ENCODE measurements at places on chromosomes 4 and X. TPM values are rescaled to one million over a fixed set of nuclear protein-coding genes. Genes with fewer than 3 reads are reported as not detected.

The GPR173 gene
- 6.3 TPM for total RNA-seq

The FSTL5 gene
- not detected for total RNA-seq

The SHOX gene
- total RNA-seq: not detected

The MAGEC2 gene
- total RNA-seq: not detected

The ODAPH gene
- not detected for total RNA-seq

The MGARP gene
- 2.5 TPM for total RNA-seq

The RNF175 gene
- 34.6 TPM for total RNA-seq

The PLP1 gene
- total RNA-seq: 106 TPM

The NPNT gene
- total RNA-seq: 0.22 TPM

DNA sequence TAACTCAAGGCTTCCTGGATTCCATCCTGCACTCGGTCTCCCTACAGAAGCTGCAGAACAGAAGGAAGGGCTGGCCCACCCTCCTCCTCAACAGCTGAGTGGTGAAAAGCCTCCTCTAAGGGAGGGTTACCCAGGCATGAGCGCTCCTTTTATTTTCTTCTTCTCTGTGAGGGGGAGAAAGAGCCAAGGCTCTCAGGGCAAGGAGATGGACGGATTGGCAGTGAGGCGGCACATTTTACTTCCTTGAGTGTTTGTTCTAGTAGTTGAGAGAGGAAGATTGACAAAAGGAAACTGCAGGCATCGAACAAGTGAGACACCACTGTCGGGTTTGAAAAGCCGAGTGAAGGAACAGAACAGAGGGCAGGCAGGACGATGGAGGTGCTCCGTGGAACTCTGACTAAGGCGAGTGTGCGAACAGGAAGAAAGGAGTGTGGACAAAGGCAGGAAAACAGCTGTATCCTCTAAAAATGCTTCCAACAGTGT lies 38.4 kb upstream of the STS start:
- peak overlapping the region; percentile 46 for H3K27ac ChIP-seq
- H3K36me3 ChIP-seq: no peaks in the 10 kb centered on the region

- no peak for DNase-seq
- H3K27me3 ChIP-seq: no peaks in the 10 kb centered on the region
- H3K27ac ChIP-seq: no peak overlapping the region
- H3K36me3 ChIP-seq: no peaks in the 10 kb centered on the region
These were observed 2700.3 kb downstream of the ARAP2 start for GRCh38 chr4:33543941-33544450.

- no peak overlapping the region for H3K27ac ChIP-seq
- H3K4me3 ChIP-seq: no peak overlapping the region
- peak; percentile 12 for DNase-seq
- no peaks in the 10 kb centered on the region for H3K27me3 ChIP-seq
- H3K4me1 ChIP-seq: no peaks in the 10 kb centered on the region
- no peaks in the 10 kb centered on the region for H3K36me3 ChIP-seq
These were observed 107.5 kb downstream of the VSIG4 start for GRCh38 chrX:65932173-65933084.

DNA sequence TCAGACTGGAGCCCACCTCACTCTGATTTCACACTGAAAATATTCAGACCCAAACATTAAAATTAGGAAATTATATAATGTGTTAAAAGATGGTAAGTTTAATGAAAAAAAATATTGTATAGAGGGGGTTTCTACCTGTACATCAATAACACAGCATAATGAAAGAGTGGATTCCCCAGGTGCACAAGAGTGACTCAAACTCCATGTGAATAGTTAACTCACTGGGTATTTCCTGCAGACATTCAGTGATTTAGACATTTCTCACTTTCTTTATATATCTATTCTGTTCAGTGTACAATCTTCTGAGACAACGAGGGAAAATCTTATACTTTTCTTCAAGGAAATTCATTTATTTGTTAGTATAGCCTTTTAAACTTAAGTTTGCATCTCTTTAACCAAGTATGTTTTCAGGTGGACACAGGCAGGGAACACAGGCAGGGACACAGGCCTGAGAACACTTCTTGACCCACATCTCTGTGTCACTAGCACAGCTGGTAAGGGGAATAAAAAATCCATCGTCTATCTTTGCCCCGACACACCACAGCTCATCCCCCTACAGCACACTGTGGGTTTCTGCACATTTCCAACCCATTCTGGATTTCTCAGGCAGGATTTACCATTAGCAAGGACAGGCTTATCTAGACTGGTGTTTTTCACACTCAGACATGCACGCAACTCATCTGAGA lies 525.5 kb upstream of the BOD1L1 start:
- no peak overlapping the region for H3K4me3 ChIP-seq
- no peaks in the 10 kb centered on the region for H3K27me3 ChIP-seq
- H3K36me3 ChIP-seq: no peaks in the 10 kb centered on the region
- no peak overlapping the region for H3K27ac ChIP-seq

GRCh38 chr4:138845054-138845453 lies 170.5 kb upstream of the NOCT start:
- H3K36me3 ChIP-seq: no peaks in the 10 kb centered on the region
- no peak overlapping the region for H3K27ac ChIP-seq
- no peak overlapping the region for H3K4me3 ChIP-seq
- no peak for DNase-seq

DNA sequence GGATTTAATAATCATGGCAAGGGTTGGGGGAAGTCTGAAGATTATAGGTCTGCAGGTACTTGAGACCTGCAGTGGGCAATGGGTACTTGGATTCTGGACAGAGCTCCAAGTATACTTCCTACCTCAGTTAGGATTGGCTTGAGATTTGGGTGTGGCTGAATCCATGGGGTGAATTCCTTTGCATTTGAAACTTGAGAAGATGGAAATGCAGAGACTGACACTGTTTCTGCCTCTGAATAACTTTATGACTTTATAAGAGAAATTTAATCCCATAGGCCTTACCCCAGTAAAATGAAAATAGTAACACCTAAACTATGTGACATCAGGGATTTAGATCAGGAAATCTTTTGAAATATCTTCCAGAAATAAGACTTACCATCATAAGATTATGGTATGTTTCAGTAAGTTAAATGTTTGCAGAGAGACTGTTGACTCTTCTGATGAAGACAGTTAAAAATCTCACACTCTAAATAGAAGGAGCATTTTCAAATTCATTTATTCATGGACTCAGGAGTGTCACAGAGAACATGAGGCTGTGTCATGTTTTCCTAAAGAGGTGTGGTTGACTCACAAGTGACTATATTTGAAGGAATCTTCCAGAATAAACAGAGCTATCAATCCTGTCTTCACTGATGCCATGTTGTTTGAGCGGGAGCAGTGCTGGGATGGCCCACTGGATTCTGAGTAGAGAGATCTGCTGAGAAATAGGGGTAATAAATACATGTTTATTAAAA lies 513.5 kb upstream of the NR3C2 start:
- no peak overlapping the region for H3K27ac ChIP-seq
- no peaks in the 10 kb centered on the region for H3K36me3 ChIP-seq
- H3K4me1 ChIP-seq: no peaks in the 10 kb centered on the region
- DNase-seq: no peak
- no peaks in the 10 kb centered on the region for H3K27me3 ChIP-seq
- H3K4me3 ChIP-seq: no peak overlapping the region

- H3K27ac ChIP-seq: no peak overlapping the region
- no peak overlapping the region for H3K4me3 ChIP-seq
- H3K36me3 ChIP-seq: no peaks in the 10 kb centered on the region
- peaks cover 20% of the 10 kb centered on the region for H3K4me1 ChIP-seq
- H3K27me3 ChIP-seq: no peaks in the 10 kb centered on the region
- DNase-seq: no peak
These were observed 173.7 kb upstream of the LEF1 start for GRCh38 chr4:108342325-108342970.

DNA sequence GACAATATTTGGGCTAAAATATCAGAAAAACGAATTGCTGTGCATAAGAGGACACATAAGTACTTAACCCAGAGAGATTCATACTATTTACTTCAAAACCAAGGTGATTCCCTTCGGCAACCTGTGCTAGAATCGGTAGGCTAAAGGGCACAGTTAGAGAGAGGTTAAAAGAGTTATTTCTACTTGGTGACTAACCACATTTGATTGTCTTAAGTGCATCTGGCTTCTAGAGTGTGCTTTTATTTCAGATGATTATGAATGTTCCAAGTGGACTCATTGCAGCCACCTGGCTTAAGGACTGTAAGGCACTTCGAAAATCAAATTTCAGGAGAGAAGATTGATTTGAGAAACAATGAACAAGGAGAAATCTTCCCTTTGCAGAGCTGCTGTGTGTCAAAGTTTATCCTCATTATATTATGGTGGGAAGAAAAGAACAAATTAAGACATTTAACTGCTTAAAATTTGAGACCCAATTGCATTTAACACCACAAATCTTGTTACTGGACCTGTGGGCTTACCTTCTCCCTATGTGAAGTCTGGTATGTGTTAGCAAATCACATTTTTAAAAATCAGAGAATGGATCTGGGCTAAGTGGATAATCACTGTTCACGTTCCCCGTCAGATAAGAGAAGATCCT lies 34.0 kb downstream of the PHOX2B start:
- H3K27me3 ChIP-seq: peaks cover 49% of the 10 kb centered on the region
- no peak overlapping the region for H3K27ac ChIP-seq
- no peak overlapping the region for H3K4me3 ChIP-seq
- DNase-seq: no peak
- no peaks in the 10 kb centered on the region for H3K36me3 ChIP-seq

GRCh38 chr4:24778464-24779225 lies 16.7 kb upstream of the SOD3 start:
- H3K27me3 ChIP-seq: no peaks in the 10 kb centered on the region
- no peak for DNase-seq
- H3K27ac ChIP-seq: no peak overlapping the region
- no peaks in the 10 kb centered on the region for H3K36me3 ChIP-seq

GRCh38 chr4:140027101-140027500 lies 126.9 kb downstream of the MAML3 start:
- no peak overlapping the region for H3K4me3 ChIP-seq
- H3K36me3 ChIP-seq: no peaks in the 10 kb centered on the region
- DNase-seq: no peak
- H3K27ac ChIP-seq: no peak overlapping the region

- no peak overlapping the region for H3K27ac ChIP-seq
- peak; percentile 16 for DNase-seq
- peaks cover 7% of the 10 kb centered on the region for H3K4me1 ChIP-seq
These were observed 334.9 kb downstream of the OPHN1 start for GRCh38 chrX:68098431-68098830.

DNA sequence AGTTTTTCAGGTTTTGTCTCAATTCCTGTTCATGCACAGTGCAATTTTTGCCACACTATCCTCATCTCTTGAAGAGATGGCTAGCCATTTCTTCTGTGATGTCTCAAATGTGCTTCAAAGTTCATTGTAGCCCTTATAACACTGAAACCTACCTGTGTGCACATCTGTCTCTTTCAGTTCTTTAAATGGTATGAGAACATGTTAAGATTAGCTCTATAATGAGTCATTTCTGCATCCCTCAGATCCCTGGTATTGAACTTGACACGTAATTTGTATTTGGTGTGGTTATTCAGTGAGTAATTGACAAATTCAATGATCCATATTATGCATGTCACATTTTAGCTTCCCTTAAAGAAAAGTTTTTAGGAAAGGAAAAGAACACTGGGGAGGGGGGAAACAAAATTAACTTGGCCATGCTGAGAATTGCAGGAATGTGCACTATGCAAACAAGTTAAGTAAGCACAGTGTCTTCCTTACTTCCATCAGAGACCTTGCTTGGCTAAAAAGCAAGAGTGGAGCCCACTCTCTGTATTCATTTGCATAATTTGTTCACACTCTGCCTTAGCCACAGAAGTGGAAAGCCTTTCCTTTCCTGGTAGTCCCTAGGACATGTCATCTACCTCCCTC lies 659.8 kb upstream of the MAGEB2 start:
- H3K4me3 ChIP-seq: no peak overlapping the region
- no peak overlapping the region for H3K27ac ChIP-seq
- H3K4me1 ChIP-seq: peaks cover 8% of the 10 kb centered on the region
- no peak for DNase-seq
- no peaks in the 10 kb centered on the region for H3K27me3 ChIP-seq

- no peaks in the 10 kb centered on the region for H3K27me3 ChIP-seq
- no peaks in the 10 kb centered on the region for H3K36me3 ChIP-seq
- H3K4me3 ChIP-seq: no peak overlapping the region
- DNase-seq: no peak
These were observed 18.7 kb upstream of the XPNPEP2 start for GRCh38 chrX:129719931-129720530.

- DNase-seq: peak; percentile 18
- no peaks in the 10 kb centered on the region for H3K36me3 ChIP-seq
- peaks cover 12% of the 10 kb centered on the region for H3K4me1 ChIP-seq
- H3K27ac ChIP-seq: peak overlapping the region; percentile 72
These were observed 36.9 kb downstream of the NLGN3 start for GRCh38 chrX:71181558-71181909.

DNA sequence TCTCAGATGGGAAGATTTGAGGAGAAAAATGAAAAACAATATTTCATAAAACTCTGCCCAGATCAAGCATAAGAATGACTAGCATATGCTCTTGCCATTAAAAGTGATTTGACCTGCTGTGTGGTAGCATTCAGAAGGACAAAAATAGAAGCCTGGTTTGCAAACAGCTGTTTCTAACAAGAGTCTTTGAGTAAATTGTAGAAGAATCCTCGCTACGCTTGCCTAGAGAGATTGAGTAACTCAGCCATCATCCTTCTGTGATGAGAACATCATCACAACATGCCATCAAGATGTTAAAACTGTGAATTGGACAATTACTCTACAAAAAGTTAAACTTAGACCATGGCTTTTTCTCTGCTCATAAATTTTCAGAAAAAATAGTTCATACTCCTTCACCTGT lies 168.9 kb upstream of the PUDP start:
- H3K36me3 ChIP-seq: no peaks in the 10 kb centered on the region
- no peaks in the 10 kb centered on the region for H3K4me1 ChIP-seq
- no peak for DNase-seq
- H3K27me3 ChIP-seq: no peaks in the 10 kb centered on the region
- H3K4me3 ChIP-seq: no peak overlapping the region

DNA sequence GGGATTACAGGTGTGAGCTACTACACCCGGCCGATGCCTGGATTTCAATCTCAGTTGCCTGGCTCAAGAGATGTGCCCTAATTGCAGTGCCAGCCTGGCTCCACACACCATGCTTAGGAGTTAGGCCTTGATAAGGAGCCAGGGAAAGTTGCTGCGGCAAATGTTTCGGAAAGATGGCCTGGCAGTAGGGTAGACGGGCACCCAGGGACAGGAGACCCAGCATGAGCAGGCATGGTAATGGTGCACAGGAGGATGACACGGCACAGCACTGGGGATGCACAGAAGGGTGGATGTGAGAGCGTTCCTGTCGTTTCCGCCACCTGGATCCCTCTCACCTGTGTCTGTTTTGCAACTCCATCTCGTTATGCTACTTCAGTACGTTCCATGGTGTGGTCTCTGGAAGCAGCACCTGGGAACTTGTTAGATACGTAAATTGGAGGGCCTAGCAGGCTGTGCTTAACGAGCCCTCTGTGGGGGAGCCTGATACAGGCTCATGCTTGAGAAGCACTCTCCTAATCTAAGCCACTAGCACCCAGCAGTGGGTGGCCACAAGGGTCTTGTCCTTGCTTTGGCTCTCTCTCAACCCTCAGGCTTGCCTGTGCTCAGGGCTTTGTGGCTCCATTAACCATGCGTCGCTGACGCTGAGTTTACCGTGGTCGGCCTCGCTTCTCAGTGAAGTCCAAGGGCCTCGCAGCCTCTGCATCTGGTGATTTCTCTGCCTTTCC lies 20.3 kb downstream of the RNF4 start:
- H3K36me3 ChIP-seq: peaks cover 9% of the 10 kb centered on the region
- no peak overlapping the region for H3K27ac ChIP-seq
- H3K4me3 ChIP-seq: no peak overlapping the region
- H3K27me3 ChIP-seq: no peaks in the 10 kb centered on the region
- H3K4me1 ChIP-seq: peaks cover 10% of the 10 kb centered on the region

GRCh38 chrX:118189628-118190027 lies 73.0 kb upstream of the KLHL13 start:
- DNase-seq: no peak
- H3K4me3 ChIP-seq: no peak overlapping the region
- H3K27me3 ChIP-seq: no peaks in the 10 kb centered on the region
- no peaks in the 10 kb centered on the region for H3K36me3 ChIP-seq
- no peak overlapping the region for H3K27ac ChIP-seq

All from neural progenitor cell (in vitro differentiated cells).